IMR-90 (cell line): ENCODE measurements at places on chromosomes 4 and X. TPM values are rescaled to one million over a fixed set of nuclear protein-coding genes. Genes with fewer than 3 reads are reported as not detected.

FAM9C gene
- not detected in 2 replicates for total RNA-seq

FREM3 gene
- not detected in 2 replicates for total RNA-seq

PCSK1N gene
- total RNA-seq: not detected in 2 replicates

CXorf65 gene
- not detected in 2 replicates for total RNA-seq

ADGRG4 gene
- not detected in 2 replicates for total RNA-seq

ADH7 gene
- not detected in 2 replicates for total RNA-seq

MAGEA9B gene
- total RNA-seq: not detected in 2 replicates

IQSEC2 gene
- 2.5 and 3.9 TPM in 2 replicates for total RNA-seq

PAK3 gene
- total RNA-seq: 0.36 and 0.56 TPM in 2 replicates

GABRB1 gene
- total RNA-seq: 16.1 and 16.4 TPM in 2 replicates

SPIN2A gene
- total RNA-seq: 0.18 and 0.28 TPM in 2 replicates

CNKSR2 gene
- total RNA-seq: 0.56 and 0.90 TPM in 2 replicates

NUP62CL gene
- not detected in 2 replicates for total RNA-seq

TRAM1L1 gene
- 3.4 and 5.3 TPM in 2 replicates for total RNA-seq

MAGEA2 gene
- not detected in 2 replicates for total RNA-seq

PSAPL1 gene
- total RNA-seq: not detected in 2 replicates

CT47A1 gene
- total RNA-seq: not detected in 2 replicates
